LHCN-M2 (cell line): ENCODE measurements at places on chromosomes 7 and 10. TPM values are rescaled to one million over a fixed set of nuclear protein-coding genes. Genes with fewer than 3 reads are reported as not detected.

- DNase-seq: no peak
These were observed 232.1 kb downstream of the TCF7L2 start for GRCh38 chr10:113182154-113182553.

GRCh38 chr10:129850316-129850715 is 113.8 kb downstream of the EBF3 start:
- no peak for DNase-seq

DNA sequence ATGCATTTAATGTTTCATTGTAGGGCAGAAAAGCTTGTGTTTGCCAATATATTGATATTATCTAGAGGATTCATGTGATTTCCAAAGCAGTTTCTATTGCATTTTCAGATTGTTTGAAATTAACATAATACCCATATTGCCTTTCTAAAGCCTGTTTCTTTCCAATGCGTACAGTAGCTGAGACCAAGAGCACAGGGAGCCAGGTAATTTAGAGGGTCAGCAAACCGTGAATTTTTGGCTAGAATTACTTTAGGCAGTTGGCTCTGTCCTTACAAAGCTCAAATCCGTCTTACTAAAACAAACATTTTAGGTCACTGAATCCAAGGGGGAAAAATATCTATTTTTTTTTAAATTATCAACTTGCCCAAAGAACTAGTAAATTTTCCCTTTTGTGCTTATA is 604.9 kb upstream of the ADARB2 start:
- DNase-seq: no peak

DNA sequence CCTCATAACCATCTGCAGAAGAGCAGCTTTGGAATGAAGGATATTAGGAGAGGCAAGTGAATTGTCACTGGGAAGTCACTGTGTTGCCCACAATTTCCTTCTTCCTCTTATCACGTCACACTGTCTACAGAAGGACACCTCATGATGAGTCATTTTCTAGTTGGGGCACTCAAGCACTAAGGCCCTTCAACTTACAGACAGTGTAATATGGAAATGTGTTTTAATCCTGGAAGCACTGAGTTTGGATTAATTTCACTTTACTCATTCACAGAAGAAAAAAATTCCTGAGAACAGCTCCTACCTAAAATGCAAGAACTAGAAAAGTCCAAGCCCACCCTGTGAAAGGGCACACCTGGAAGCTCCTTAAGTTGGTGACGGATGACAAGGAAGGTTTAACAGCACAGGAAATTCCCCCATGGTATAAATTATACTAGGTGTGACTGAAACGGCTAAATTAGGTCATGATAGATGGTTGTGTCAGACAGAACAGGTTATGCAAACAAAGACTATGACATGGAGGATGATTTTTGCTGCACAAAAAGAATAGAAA is 56.6 kb downstream of the PARD3 start:
- peak; percentile 91 for DNase-seq

DNA sequence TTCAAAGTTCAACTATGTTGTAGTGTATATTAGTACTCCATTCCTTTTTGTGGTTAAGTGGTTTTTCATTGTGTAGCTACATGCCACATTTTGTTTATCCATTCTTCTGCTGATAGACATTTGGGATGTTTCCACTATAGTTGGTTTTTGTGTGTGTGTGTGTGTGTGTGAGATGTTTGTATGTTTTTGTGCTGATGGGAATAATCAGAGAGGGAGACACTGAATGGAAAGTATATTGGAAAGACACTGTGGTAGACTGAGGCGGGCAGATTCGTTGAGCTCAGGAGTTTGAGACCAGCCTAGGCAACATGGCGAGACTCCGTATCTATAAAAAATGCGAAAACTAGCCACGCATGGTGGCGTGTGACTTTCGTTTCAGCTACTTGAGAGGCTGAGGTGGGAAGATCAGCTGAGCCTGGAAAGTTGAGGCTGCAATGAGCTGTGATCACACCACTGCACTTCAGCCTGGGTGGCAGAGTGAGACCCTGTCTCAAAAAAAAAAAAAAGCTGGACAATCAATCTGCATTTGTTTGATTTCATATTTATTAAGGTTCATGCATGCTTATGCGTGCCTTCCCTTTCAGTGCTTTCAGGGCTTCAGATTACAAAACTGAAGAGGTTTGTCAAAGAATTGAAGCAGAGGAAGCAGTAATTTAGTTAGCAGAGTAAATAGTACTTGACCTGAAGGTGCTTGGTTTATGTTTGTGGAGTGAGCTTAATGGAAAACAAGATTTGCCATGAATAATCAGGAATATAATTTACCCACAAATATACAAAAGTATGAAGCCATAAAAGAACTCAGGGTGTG is 14.7 kb downstream of the SEC24C start:
- no peak for DNase-seq

- no peak for DNase-seq
These were observed 15.4 kb downstream of the LGI1 start for GRCh38 chr10:93773120-93773519.

- DNase-seq: peak; percentile 96
These were observed 118.6 kb upstream of the BTBD16 start for GRCh38 chr10:122152544-122152943.

DNA sequence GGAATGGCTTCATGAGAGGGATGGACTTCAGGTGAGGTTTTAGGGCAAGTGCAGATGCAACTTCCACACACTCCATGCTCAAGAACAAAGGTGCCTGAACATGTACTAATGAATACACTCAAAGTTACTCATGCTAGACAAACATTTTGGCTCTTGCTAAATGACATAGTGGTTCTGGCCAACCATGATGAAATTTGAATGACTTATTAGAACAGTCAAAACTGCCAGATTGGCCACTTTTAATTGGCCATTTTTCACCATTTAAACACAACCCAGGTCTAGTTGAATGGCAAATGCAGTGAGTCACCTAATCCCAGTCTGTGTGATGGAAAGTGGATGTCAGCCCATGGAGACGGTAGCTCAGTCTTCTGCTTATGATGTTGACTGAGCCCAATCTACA is 4.9 kb upstream of the PTPRN2 start:
- DNase-seq: no peak

GRCh38 chr7:155204744-155205367 is 92.8 kb upstream of the INSIG1 start:
- no peak for DNase-seq

LEP gene
- not detected in 2 replicates for total RNA-seq

AP3M1 gene
- 27.1 and 31.7 TPM in 2 replicates for total RNA-seq

LIPK gene
- 0.17 TPM in 1 of 2 replicates, not detected in the other for total RNA-seq

PRSS37 gene
- not detected in 2 replicates for total RNA-seq
